Smooth muscle cell of bladder (primary cell): ENCODE measurements at places on chromosomes 13 and 19. TPM values are rescaled to one million over a fixed set of nuclear protein-coding genes. Genes with fewer than 3 reads are reported as not detected.

The ODAD3 gene
- 0.18 and 0.28 TPM in 2 replicates for total RNA-seq

The ZIC5 gene
- not detected in 2 replicates for total RNA-seq

The GADD45GIP1 gene
- 25.8 and 30.0 TPM in 2 replicates for total RNA-seq

The CEACAM5 gene
- total RNA-seq, result not detected in 2 replicates

The TMPRSS9 gene
- not detected in 2 replicates for total RNA-seq

The KLF5 gene
- total RNA-seq, result 0.28 and 0.37 TPM in 2 replicates

The IL4I1 gene
- 0.14 and 0.46 TPM in 2 replicates for total RNA-seq

The BSPH1 gene
- not detected in 2 replicates for total RNA-seq

The PPP5C gene
- total RNA-seq, result 46.5 and 51.3 TPM in 2 replicates

The ZNF792 gene
- 3.7 and 4.2 TPM in 2 replicates for total RNA-seq

The CABP5 gene
- total RNA-seq, result not detected in 2 replicates

The SRRM5 gene
- not detected in 2 replicates for total RNA-seq

The ZNF285 gene
- 2.0 and 2.4 TPM in 2 replicates for total RNA-seq

The EPS8L1 gene
- 0.09 and 0.85 TPM in 2 replicates for total RNA-seq

The ALG11 gene
- total RNA-seq, result 16.5 and 22.3 TPM in 2 replicates

The SLC5A5 gene
- not detected in 2 replicates for total RNA-seq

The ZNF415 gene
- total RNA-seq, result 11.3 and 13.7 TPM in 2 replicates

The GRK1 gene
- total RNA-seq, result under 0.01 TPM in 1 of 2 replicates, not detected in the other

The POGLUT2 gene
- total RNA-seq, result 12.2 and 19.9 TPM in 2 replicates

The SLC25A23 gene
- 14.4 and 15.1 TPM in 2 replicates for total RNA-seq
